ENCODE measurements at places on chromosomes 4 and X.
A peak's percentile ranks its signal among the peaks of the same experiment; 100 is the strongest.

DNA sequence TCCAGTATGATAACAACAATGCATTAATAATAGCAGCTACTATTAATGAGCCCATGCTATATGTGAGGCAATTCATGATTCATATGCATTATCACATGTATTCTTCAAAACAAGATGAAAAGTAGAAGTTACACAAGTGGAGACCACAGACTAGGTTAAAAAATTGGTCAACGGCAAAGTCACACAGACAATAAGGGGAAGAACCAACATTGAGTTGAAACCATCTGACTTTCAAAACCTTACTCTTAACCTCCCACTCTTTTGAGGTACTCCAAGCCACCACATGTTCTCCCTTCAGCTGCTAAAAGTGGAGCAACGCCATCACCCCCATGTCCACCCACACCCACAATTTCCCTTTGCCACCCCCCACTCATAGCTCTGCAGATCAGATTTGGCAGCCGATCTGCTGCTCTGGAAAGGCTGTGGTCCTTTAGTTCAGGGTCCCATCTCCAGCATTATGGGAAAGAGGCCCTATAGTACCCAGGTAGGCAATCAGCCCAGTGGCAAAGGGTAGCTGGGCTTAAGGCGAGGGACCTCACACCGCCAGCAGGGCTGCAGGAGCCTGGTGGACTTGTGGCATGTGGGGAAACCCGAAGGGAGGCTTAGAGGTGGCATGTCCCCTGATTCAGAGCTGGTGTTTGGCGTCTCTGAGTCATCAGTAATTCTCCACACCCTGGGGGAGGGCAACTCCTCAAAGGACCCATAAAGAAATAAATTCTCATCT lies 33.5 kb upstream of the CYBB start:
- peak; percentile 18 for DNase-seq
- H3K27ac ChIP-seq: peak overlapping the region; percentile 62
- peak overlapping the region; percentile 27 for H3K4me3 ChIP-seq
- H3K4me1 ChIP-seq: peaks cover 19% of the 10 kb centered on the region
- peaks cover 2% of the 10 kb centered on the region for H3K27me3 ChIP-seq

- no peak overlapping the region for H3K27ac ChIP-seq
- no peaks in the 10 kb centered on the region for H3K4me1 ChIP-seq
- no peak for DNase-seq
- H3K36me3 ChIP-seq: no peaks in the 10 kb centered on the region
- H3K27me3 ChIP-seq: peaks cover 4% of the 10 kb centered on the region
Measured at GRCh38 chrX:50779694-50780093, 34.3 kb downstream of the SHROOM4 start.

GRCh38 chr4:98773638-98774037 lies 115.2 kb upstream of the TSPAN5 start:
- H3K27ac ChIP-seq: no peak overlapping the region
- H3K4me1 ChIP-seq: no peaks in the 10 kb centered on the region
- no peak overlapping the region for H3K4me3 ChIP-seq
- no peak for DNase-seq

DNA sequence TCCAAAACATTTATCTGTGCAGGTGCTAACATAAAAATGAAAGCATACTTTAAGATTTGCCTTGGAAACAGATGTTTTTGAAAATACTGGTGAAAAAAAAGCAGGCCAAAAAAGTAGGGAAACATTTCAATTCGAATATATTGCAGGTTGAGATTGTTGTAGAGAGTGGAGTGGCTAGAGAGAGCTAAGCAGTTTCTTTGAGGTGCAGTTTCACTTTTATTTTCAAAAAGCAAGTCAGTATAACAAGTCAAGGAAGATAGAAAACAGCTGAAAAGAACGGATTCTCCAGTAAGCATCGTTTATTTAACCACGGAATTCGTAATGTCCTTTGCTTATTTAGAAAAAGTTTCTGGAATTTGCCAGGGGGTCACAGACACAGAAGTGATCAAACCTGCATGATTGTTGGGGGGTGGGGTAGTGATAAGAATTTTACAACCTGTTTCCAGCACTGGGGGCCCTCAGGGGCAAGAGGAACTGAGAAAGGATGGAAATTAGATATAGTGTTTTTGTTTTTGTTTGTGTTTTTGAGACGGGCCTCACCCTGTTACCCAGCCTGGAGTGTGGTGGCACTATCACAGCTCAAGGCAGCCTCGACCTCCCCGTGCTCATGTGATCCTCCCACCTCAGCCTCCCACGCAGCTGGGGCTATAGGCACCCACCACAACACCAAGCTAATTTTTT lies 175.0 kb downstream of the TENM3 start:
- no peak overlapping the region for H3K4me3 ChIP-seq
- H3K4me1 ChIP-seq: no peaks in the 10 kb centered on the region
- DNase-seq: no peak
- H3K36me3 ChIP-seq: no peaks in the 10 kb centered on the region
- no peak overlapping the region for H3K27ac ChIP-seq

- DNase-seq: no peak
- no peaks in the 10 kb centered on the region for H3K36me3 ChIP-seq
- H3K4me3 ChIP-seq: no peak overlapping the region
- H3K4me1 ChIP-seq: peaks cover 14% of the 10 kb centered on the region
- H3K27ac ChIP-seq: no peak overlapping the region
Measured at GRCh38 chr4:88761342-88761741, 63.7 kb upstream of the NAP1L5 start.

DNA sequence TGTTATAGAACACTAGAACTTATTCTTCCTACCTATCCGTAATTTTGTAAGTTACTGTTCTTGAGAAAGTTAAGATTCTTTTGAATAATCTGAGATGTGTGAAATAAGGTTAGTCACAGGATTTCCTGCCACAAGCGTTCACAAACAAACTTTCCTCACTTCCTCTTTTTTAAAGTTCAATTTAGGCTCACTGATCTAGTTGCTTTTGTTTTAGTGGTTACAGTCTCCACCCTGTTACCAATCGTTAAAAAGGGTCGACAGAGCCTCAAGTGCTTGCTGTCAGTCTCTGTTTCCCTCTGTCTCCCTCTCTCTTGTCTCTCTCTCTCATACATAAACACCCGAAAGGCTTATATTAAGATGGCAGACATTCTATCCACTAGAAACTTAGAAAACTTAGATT lies 35.9 kb upstream of the STK26 start:
- peaks cover 58% of the 10 kb centered on the region for H3K4me1 ChIP-seq
- H3K4me3 ChIP-seq: peak overlapping the region; percentile 81
- H3K36me3 ChIP-seq: no peaks in the 10 kb centered on the region
- DNase-seq: peak; percentile 71
- peaks cover 31% of the 10 kb centered on the region for H3K27me3 ChIP-seq

DNA sequence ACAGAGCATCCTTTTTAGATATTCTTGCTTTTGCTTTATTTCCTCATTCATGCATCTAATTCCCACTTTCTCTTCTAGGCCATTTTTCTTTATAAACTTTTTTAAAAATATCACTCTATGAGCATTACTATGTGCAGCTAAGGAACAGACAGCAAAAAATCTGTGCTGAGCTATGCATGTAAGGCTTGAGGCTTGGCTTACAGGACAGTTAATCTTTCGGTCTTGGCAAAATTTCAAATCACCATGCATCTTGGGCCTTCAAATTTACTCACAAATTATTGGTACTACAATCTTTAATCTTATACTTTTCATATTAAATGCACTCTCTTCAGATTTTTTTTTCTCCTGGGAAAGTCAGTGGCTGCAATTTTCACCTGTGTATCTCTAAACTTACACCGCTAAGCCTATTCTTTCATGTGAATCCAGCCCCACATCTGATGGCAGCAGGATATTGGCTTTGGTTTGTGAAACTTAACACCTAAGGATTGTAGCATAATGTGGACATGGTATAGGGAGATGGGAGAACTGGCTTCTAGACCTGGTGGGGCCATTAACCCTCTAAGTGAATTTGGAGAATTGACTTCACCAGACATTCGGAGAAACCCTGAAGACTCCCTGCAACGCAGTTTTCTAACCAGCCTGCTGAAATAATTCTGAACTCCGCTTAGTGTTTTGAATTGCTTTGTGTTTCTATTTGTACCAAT lies 278.3 kb downstream of the SPRY1 start:
- DNase-seq: no peak
- peaks cover 2% of the 10 kb centered on the region for H3K27me3 ChIP-seq
- peaks cover 13% of the 10 kb centered on the region for H3K4me1 ChIP-seq
- H3K36me3 ChIP-seq: no peaks in the 10 kb centered on the region
- H3K4me3 ChIP-seq: no peak overlapping the region

DNA sequence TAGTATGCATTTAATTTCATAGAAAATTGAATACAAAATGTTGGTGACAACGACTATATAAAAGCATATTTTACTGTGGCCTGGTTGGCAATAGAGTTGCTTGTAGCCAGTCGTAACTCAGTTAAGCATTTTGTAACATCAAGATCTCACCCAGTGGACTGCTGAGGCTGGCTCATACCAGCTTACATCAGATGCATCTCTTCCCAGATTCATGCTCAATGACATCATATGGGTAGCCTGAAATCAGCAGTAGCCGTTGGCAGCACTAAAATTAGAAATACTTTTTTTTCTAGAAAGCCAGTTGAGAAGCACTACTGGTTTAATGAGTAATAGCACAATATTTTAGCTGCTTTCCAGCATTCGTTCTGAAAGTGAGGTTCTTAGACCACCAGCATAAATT lies 341.2 kb downstream of the TECRL start:
- no peaks in the 10 kb centered on the region for H3K36me3 ChIP-seq
- no peak for DNase-seq
- H3K4me3 ChIP-seq: no peak overlapping the region
- no peak overlapping the region for H3K27ac ChIP-seq
- no peaks in the 10 kb centered on the region for H3K4me1 ChIP-seq

- no peaks in the 10 kb centered on the region for H3K36me3 ChIP-seq
- peaks cover 8% of the 10 kb centered on the region for H3K27me3 ChIP-seq
- no peak within 1 kb of the TSS for H3K27ac ChIP-seq
Measured at GRCh38 chrX:133985164-133985966, at the start of gene GPC3. GPC3 (minus strand) TSS chrX:133985594.

Measured in immature natural killer cell (primary cell).